ENCODE measurements at places on chromosomes 3 and 15. TPM values are rescaled to one million over a fixed set of nuclear protein-coding genes. Genes with fewer than 3 reads are reported as not detected.

DNA sequence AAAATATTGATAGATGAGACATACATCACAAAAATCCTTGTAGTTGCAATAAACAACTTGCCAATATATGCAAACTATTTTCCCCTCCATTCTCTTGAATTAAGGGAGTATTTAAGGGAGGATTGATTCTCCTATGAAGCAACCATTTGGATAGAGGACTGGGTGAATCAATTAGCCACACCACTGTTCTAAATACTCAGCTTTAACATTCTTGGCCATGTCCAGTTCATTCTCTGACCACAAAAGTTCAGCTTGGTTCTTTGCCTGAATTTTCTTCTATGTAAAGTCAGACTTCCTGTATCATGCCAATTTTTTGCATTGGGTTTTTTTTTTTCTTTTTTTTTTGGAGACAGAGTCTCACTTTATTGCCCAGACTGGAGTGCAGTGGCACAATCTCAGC lies 15.8 kb upstream of the SEC11A start:
- no peaks in the 10 kb centered on the region for H3K27me3 ChIP-seq
- H3K27ac ChIP-seq = no peak overlapping the region
- no peak overlapping the region for H3K4me3 ChIP-seq
- no peak for DNase-seq
- H3K36me3 ChIP-seq = no peaks in the 10 kb centered on the region
- peaks cover 17% of the 10 kb centered on the region for H3K4me1 ChIP-seq

DNA sequence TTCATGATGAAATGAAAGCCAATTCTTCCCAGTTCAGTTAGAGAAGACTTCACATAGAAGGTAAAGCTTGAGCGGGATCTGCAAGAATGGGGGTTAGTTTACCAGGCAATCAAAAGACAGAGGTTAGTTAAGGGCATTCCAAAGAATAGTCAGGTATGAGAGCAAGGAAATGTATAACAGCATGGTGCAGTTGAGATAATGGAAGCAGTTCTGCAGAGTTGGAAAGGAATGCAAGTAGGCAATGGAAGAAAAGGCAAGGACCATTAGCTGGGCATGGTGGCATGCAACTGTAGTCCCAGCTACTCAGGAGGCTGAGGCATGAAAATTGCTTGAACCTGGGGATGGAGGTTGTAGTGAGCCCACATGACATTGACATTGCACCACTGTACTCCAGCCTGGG lies 55.0 kb downstream of the LSAMP start:
- H3K27ac ChIP-seq = no peak overlapping the region
- no peak for DNase-seq
- H3K27me3 ChIP-seq = peaks cover 3% of the 10 kb centered on the region
- no peaks in the 10 kb centered on the region for H3K36me3 ChIP-seq

DNA sequence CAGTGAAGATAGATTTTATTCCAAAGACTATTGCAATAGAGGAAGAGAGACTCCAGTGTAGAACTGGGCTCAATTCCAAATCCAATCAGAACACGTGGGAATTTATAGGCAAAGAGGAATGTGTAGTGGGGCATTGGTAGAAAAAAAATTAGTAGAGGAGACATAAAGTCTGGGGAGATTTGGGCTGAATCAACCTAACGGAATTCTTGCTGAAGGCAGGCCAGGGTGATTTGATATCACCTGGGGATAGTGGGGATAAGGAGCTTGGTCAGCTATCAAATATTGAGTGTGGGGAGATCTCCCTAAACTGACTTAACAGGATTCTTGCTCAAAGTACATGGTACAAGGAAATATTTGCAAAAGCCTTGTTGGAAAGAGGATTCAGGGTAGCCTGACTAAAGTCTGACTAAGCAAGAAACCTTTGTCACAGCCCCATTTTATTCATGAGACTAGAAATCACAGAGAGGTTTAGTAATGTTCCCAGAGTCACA lies 29.6 kb downstream of the SST start:
- peaks cover 5% of the 10 kb centered on the region for H3K4me1 ChIP-seq
- H3K36me3 ChIP-seq = no peaks in the 10 kb centered on the region
- H3K27ac ChIP-seq = no peak overlapping the region
- H3K27me3 ChIP-seq = peaks cover 8% of the 10 kb centered on the region
- no peak for DNase-seq
- no peak overlapping the region for H3K4me3 ChIP-seq

GRCh38 chr3:162112719-162113118 lies 616.1 kb downstream of the OTOL1 start:
- no peak overlapping the region for H3K4me3 ChIP-seq
- H3K36me3 ChIP-seq = no peaks in the 10 kb centered on the region
- DNase-seq = no peak
- H3K4me1 ChIP-seq = peaks cover 11% of the 10 kb centered on the region
- no peaks in the 10 kb centered on the region for H3K27me3 ChIP-seq

DNA sequence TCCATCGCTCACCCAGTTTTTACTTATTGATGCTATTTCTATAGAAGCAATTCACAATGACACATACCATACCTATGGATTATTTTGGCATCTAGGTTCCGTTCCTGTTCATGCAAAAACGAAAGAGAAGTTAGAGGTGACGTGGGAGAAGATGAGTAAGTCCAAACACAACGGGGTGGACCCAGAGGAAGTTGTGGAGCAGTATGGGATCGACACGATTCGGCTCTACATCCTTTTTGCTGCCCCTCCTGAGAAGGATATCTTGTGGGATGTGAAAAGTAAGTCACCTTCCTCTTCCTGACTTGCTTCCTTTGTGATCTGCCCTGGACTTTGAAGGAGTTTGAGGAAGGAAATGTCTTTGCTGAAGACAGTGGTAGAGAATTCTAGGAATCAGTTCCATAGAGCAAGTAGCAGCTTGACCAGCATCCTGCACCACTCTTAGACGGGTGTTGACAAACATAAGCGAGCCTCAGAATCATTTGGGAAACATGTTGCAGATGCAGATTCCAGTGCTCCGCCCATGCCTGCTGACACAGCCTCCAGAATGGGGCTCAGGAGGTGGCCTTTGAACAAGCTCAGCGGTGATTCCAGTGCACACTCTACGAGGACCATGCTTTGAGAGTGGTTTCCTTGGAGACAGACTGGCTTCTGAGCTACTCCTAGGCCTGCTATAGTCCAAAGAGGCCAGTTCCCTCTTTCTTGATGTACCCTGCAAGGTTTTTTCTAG lies 78.4 kb upstream of the LIMD1 start:
- no peaks in the 10 kb centered on the region for H3K4me1 ChIP-seq
- no peak for DNase-seq
- H3K27ac ChIP-seq = no peak overlapping the region
- no peak overlapping the region for H3K4me3 ChIP-seq
- H3K36me3 ChIP-seq = peaks cover 34% of the 10 kb centered on the region

DNA sequence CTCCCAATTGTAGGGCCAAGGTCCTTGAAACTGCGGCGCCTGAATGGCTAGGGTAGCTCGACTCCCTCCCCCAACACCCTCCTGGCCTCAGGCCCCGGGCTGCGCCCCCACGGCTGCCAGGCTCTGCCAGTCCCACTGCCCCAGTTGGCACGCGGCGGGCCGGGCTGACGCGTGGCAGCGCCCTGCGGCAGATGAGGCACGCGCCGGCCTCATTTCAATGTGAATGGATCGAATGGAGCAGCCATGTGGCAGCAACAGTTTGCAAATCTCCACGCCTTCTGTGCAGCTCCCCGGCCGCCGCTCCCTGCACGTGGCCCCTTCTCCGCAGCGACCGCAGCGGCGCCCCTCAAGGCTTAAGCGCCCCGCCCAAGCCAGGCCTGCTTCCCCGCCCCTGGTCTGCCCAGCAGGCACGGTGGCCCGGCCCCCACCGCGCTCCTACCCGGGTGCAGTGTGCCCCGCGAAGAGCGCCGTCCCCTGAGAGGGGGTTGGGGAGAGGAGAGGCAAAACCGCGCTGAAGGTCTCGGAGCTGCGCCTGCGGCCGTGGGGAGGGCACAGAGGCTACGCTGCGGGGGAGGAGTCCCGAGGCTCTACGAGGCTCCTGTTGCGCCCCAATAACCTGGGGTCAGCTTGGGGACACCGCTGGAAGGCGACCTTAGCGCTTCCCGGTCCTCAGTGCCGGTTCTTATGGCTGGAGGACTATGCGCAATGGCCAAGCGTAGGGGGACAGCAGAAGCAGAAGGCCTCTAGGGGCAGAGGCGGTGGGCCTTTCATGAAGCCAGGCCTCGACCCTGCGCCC lies 3.1 kb upstream of the DLL4 start:
- H3K36me3 ChIP-seq = no peaks in the 10 kb centered on the region
- peaks cover 43% of the 10 kb centered on the region for H3K4me1 ChIP-seq
- peaks cover 92% of the 10 kb centered on the region for H3K27me3 ChIP-seq

ARHGEF3 gene
- 29.0 TPM for total RNA-seq

DNA sequence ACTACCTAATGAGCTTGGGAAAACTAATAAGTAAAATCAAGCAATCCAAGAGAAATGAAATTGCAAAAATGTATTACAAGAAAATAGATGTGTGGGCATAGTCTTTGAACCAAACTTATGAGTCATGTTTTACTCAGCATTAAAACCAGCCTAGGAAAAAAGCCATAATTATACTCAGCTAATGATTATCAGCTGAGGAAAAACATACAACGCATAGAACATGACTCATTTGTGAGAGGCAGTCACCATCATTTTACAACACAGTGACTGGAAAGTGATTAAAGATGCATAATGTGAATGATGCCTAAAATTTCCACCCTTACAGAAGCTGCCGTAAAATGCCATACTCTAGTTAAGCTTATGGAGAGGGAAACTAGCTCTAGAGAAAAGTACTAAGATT lies 238.0 kb upstream of the EOMES start:
- H3K27me3 ChIP-seq = no peaks in the 10 kb centered on the region
- DNase-seq = no peak
- no peak overlapping the region for H3K27ac ChIP-seq
- H3K4me3 ChIP-seq = no peak overlapping the region
- no peaks in the 10 kb centered on the region for H3K36me3 ChIP-seq

GRCh38 chr15:64997745-64998375 lies 8.1 kb upstream of the SPG21 start:
- H3K4me3 ChIP-seq = no peak overlapping the region
- no peaks in the 10 kb centered on the region for H3K4me1 ChIP-seq
- no peak overlapping the region for H3K27ac ChIP-seq
- peaks cover 2% of the 10 kb centered on the region for H3K36me3 ChIP-seq
- no peaks in the 10 kb centered on the region for H3K27me3 ChIP-seq

C15orf39 gene
- total RNA-seq = 62.2 TPM

COL6A5 gene
- total RNA-seq = 0.04 TPM

DNA sequence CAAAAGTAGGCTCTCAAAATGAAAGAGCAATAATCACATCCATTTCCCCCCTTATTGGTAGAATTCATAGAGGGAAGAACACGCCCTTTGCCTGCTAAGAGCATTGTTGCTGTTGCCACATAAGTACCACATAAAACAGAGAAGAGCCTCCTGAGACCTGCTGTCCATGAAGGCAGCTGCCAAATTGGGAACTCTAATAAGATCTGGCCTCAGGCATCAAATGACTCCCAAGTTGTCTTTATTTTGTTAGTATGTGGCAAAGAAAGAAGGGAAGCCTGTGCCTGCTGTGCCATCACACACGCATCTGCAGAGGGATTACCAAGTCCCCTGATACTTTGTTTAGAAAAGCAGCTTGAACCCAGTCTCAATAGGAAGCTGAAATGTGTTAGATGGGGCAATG lies 23.9 kb downstream of the VGLL3 start:
- no peaks in the 10 kb centered on the region for H3K27me3 ChIP-seq
- H3K4me3 ChIP-seq = no peak overlapping the region
- no peak overlapping the region for H3K27ac ChIP-seq
- DNase-seq = no peak
- peaks cover 22% of the 10 kb centered on the region for H3K36me3 ChIP-seq
- peaks cover 6% of the 10 kb centered on the region for H3K4me1 ChIP-seq

DNA sequence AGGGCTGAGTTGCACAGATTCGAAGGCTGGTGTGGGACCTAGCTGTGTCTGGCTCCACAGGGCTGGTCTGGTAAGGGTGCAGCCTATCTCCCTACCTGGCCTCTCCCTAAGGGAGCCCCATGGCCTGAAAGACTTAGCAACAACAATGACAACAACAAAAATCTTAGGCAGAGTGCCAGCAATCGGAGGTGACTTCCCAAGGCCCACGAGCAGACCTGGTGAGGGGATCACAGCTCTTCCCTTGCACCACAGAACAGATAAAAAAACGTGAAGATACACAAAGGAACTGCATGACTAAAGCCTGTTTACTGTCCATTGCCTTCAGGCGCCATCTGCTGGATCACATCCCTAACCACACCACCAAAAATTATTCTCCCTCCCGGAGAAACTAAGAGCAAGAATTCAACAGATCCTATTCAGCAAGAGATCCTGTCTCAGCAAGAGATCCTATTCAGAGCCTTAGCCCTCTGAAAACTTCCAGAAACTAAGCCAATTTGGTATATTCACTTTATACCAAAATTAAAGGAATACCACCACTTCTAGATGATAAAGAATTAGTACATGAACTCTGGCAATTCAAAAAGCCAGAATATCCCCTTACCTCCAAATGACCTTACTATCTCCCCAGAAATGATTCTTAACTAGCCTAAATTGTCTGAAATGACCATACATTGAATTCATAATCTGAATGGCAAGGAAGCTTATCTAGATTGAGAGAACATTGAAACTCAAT lies 24.1 kb upstream of the OR5K4 start:
- H3K4me1 ChIP-seq = peaks cover 9% of the 10 kb centered on the region
- peaks cover 39% of the 10 kb centered on the region for H3K27me3 ChIP-seq
- no peak overlapping the region for H3K27ac ChIP-seq
- no peaks in the 10 kb centered on the region for H3K36me3 ChIP-seq
- H3K4me3 ChIP-seq = no peak overlapping the region

DNA sequence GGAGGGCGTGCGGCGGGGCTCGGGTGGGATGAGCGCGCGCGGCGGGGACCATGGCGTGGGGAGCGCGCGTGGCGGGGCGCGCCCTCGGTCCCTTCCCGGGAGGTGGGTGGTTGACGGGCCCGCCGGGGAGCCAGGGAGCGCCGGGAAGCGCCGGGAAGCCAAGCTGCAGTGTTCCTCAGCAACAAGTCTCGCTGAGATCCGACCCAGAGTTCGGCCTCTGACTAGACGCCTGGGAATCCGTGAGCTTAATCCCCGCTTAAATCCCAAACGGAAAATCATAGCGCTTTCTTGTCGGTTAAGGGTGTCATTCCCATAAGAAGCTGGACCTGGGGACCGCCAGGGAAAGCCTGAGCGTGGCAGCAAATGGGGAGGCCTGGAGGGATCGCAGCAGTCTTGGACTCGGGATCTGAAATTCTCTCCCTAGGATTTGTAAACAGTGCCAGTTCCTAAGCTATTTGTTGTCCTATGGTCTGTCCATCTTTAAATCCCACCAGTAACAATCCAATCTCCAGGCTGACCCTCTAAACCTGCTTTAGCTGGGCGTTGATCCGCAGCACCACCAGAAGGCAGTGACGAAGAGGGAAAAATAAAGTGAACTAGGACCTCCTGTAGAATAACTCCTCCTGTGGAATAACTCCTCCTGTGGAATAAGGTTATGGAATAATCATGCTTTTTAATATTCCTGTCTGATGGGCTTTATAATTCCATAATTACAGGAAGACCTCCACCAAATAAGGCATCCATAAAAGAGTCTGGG lies 570 bp upstream of the NEDD4 start:
- DNase-seq = no peak
- no peaks in the 10 kb centered on the region for H3K27me3 ChIP-seq
- H3K27ac ChIP-seq = peak overlapping the region; percentile 89
- peak overlapping the region; percentile 81 for H3K4me3 ChIP-seq

- H3K27me3 ChIP-seq = no peaks in the 10 kb centered on the region
- no peak overlapping the region for H3K4me3 ChIP-seq
- H3K4me1 ChIP-seq = peaks cover 2% of the 10 kb centered on the region
- H3K36me3 ChIP-seq = peaks cover 20% of the 10 kb centered on the region
- DNase-seq = no peak
- H3K27ac ChIP-seq = no peak overlapping the region
Measured at GRCh38 chr3:179769411-179770247, 116.8 kb downstream of the USP13 start.

FANCD2OS gene
- total RNA-seq = not detected
